HCT116 (cell line): ENCODE measurements at places on chromosomes 4 and X. TPM values are rescaled to one million over a fixed set of nuclear protein-coding genes. Genes with fewer than 3 reads are reported as not detected.
A peak's percentile ranks its signal among the peaks of the same experiment; 100 is the strongest.

The IL9R gene
- 1.4 TPM for total RNA-seq

The USP26 gene
- not detected for total RNA-seq

The IL1RAPL1 gene
- total RNA-seq = 2.8 TPM

DNA sequence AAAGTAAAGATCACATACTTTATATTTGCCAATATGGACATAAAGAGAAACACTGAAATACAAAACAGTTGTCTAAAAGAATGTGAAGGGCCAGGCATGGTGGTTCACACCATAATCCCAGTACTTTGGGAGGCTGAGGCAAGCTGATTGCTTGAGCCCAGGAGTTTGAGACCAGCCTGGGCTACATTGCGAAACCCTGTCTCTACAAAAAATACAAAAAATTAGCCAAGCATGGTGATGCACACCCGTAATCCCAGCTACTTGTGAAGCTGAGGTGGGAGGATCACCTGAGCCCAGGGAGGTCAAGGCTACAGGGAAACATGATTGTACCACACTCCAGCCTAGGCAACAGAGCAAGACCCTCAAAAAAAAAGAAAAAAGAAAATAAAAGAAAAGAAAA is 11.8 kb downstream of the RBM47 start:
- no peak overlapping the region for H3K27ac ChIP-seq
- H3K27me3 ChIP-seq = no peaks in the 10 kb centered on the region
- no peaks in the 10 kb centered on the region for H3K36me3 ChIP-seq
- no peak for DNase-seq
- peaks cover 12% of the 10 kb centered on the region; the same call in 1 of the 2 replicates for H3K4me1 ChIP-seq

GRCh38 chr4:12672303-12672702 is 811.8 kb downstream of the RAB28 start:
- no peak overlapping the region for H3K27ac ChIP-seq
- no peaks in the 10 kb centered on the region for H3K27me3 ChIP-seq
- H3K4me3 ChIP-seq = no peak overlapping the region
- DNase-seq = no peak
- H3K4me1 ChIP-seq = no peaks in the 10 kb centered on the region

GRCh38 chrX:67720344-67720743 is 176.5 kb downstream of the AR start:
- no peak for DNase-seq
- no peaks in the 10 kb centered on the region for H3K36me3 ChIP-seq
- H3K27ac ChIP-seq = no peak overlapping the region

DNA sequence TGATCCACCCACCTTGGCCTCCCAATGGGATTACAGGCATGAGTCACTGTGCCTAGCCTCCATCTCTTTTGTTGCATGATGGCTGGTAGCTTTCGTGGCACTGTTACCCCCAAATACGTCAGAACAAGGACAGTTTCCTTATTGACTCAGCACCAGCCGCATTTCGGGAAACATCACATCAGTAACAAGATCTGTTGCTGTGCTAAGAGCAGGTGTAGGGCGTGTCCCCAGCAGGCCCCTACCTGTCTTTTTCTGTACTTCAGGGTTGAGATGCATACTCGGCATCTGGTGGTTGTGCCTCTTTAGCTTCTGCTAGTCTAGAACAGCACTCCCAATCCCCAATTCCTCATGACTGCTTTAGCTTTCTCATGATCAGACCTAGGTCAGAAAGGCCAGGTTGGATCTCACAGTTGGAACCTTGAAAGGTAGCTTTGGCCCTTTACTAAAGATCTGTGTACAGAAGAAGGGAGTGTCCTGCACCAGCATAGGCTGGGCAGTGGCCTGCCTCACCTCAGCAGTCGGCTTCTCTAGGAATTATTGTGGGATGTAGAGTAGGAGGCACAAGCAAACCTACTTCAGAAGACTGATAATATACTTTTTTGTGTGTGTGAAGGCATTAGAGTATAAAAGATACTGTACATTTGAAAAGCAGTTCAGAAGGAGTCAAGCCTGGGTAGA is 36.8 kb downstream of the NSD2 start:
- no peak overlapping the region for H3K27ac ChIP-seq
- no peak overlapping the region for H3K4me3 ChIP-seq
- no peaks in the 10 kb centered on the region for H3K27me3 ChIP-seq
- H3K36me3 ChIP-seq = peaks cover 12% of the 10 kb centered on the region; the same call in 1 of the 2 replicates
- no peak for DNase-seq

- peak; percentile 29 for DNase-seq
- H3K36me3 ChIP-seq = no peaks in the 10 kb centered on the region
- no peak overlapping the region for H3K4me3 ChIP-seq
- no peak overlapping the region for H3K27ac ChIP-seq
Measured at GRCh38 chr4:22237155-22237751, 278.6 kb downstream of the ADGRA3 start.

DNA sequence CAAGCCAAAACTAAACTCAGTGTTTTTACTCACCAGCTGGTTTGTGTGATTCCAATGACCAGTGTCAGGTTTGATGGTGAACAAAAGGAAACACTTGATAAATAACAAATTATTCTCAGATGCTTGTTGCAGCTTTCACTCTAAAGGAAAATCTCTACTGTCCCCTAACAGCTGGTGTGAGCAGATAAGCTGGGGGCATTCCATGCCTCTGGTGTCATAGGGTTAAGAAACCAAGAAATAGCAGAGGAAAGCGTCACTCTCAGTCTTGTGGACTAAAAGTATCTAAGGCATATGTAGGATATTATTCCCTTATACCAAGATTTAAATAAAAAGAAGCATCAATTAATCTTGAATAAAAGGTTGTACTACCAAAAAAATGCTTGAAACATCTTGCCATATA is 24.3 kb downstream of the TRPC5 start:
- H3K27me3 ChIP-seq = peaks cover 4% of the 10 kb centered on the region; the same call in 1 of the 2 replicates
- no peak for DNase-seq
- H3K4me1 ChIP-seq = no peaks in the 10 kb centered on the region
- no peak overlapping the region for H3K27ac ChIP-seq
- H3K4me3 ChIP-seq = no peak overlapping the region
- H3K36me3 ChIP-seq = no peaks in the 10 kb centered on the region

DNA sequence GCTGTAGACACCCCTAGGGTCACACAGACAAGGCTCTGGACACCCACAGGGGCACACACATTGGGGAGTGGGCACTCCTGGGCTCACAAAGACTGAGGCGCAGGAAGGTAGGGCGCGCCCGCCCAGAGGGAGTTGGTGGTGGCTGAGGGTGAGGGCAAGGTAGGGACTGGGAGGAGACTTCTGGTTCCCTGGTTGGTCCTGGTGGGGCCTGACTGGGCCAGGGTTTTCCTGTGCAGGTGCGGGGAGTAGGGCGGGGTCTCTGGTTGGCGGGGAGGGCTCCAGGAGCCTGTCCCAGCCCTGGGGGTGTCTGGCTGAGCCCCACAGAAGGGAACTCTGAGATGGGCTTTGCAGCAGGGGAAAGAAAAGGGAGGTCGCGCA is 6.7 kb upstream of the WAS start:
- no peak for DNase-seq
- peak overlapping the region; percentile 79 for H3K27ac ChIP-seq
- H3K4me1 ChIP-seq = peaks cover 7% of the 10 kb centered on the region; the same call in 1 of the 2 replicates
- H3K27me3 ChIP-seq = no peaks in the 10 kb centered on the region
- no peaks in the 10 kb centered on the region for H3K36me3 ChIP-seq
- peak overlapping the region; percentile 71 for H3K4me3 ChIP-seq

DNA sequence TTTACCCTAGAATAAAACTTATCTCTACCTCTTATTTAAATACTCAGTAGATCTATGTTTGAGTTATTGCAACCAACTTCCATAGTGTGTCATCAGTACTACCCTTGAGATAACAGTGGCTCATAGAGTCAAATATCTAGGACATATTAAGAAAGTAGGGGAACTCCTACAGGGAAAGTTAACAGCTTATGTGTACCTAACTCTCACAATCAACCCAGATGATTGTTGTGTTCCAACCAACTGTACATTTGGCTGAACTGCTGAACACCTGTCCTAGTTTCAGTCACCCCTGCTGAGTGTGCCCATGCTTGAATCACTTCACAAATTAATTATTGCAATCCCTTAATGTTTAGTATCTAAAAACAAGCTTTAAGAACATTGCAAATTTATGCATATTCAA is 244.2 kb upstream of the GRID2 start:
- no peak overlapping the region for H3K4me3 ChIP-seq
- no peaks in the 10 kb centered on the region for H3K4me1 ChIP-seq
- H3K27me3 ChIP-seq = no peaks in the 10 kb centered on the region

GRCh38 chr4:80026100-80026499 is 46.9 kb downstream of the ANTXR2 start:
- DNase-seq = no peak
- H3K4me3 ChIP-seq = no peak overlapping the region
- H3K27ac ChIP-seq = no peak overlapping the region
- no peaks in the 10 kb centered on the region for H3K4me1 ChIP-seq

- H3K4me1 ChIP-seq = peaks cover 9% of the 10 kb centered on the region
- no peak for DNase-seq
- H3K4me3 ChIP-seq = no peak overlapping the region
- no peak overlapping the region for H3K27ac ChIP-seq
Measured at GRCh38 chrX:40471965-40472648, 108.7 kb upstream of the ATP6AP2 start.

DNA sequence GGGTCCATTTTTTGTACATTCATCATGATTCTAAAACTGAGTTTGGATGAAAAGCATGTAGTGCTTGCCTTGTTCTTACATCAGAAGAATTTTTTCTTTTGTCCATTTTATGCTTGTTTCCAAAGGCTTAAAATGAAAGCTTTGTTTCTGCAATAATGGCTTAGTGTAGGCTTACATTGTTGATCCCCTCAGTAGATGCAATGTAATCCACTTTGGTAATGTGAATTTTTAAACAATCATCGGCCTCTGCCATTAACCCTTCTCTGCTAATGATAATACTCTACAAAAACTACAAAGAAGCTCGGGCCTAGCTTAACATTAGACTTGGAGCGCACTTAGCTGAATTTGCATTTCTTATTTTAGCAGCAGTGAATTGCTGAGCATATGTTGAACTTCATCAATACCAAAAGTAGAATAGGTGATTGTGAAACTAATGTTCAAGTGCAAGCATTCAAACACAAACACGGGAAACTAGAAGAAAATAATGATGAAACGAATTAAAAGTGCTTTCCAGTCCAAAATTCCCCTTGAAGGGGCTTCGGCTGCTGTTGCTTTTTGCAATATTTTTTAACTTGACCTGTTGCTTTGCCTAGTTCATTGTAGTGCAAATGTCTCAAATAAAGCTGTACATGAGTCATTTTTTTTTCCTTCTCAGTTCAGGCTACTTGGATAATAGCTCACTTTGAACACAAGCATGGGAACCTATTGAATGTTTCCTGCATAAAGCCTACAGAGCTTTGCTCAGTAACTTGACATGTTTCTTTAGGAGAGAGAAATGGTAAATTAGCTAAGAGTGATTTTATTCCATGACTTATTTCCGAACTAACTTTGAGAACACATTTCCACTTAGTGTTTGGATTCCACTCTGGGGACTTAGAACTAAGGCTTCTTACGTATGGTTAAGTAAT is 66.5 kb downstream of the SLIT2 start:
- no peaks in the 10 kb centered on the region for H3K36me3 ChIP-seq
- no peak overlapping the region for H3K27ac ChIP-seq
- 0 out of 2 replicates have a peak, but pooled peaks cover 4% of the 10 kb centered on the region for H3K27me3 ChIP-seq
